Mesenchymal stem cell (in vitro differentiated cells and primary cell): ENCODE measurements at places on chromosomes 5 and 9.
A peak's percentile ranks its signal among the peaks of the same experiment; 100 is the strongest.

DNA sequence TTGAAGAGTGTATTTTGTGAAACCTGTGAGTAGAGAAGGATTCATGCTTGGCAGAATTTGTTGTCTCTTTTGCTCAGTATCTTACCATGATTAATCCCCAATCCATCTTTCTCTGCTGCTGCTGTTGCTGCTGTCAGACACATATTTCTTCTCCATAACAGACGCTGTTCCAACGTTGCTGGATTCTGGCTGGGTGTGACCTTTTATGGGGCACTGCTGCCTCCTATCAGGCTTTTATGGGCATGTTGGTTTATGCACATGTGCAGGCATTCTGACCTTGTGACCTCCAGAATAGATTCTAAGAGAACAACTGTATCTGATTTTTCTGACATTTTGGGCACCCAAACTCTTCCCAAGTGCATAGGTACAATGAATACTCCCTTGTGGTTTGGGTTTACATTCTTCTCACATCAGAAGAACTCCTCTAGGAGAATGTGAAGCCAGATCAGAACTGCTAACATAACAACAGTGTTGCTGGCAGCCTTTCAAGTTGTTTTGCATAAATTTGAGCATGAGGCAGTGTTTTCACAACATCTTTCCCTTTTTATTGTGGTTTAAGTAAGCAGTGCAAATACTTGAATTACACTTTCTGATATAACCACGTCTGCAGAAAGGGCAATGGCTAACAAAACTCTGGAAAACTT, 9.2 kb upstream of the ISL1 start:
- no peak for DNase-seq

- DNase-seq: no peak
Measured at GRCh38 chr5:134610725-134611124, 21.9 kb downstream of the SAR1B start.

- DNase-seq: no peak
Measured at GRCh38 chr9:126549246-126550006, 64.3 kb upstream of the LMX1B start.

DNA sequence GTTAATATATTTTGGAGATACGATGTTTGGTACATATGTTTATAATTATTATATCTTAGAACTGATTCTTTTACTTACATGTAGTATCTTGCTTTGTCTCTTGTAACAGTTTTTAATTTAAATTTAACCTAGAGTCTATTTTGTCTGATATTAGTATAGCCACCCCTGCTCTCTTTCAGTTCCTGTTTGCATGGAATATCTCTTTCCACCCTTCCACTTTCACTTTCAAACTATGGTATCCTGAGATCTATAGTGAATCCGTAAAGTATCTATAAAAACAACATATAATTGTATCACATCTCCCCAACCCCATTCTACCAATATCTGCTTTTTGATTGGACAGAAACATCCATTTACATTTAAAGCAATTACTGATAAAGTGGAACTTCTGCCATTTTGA, 7.2 kb downstream of the IRGM start:
- no peak for DNase-seq

DNA sequence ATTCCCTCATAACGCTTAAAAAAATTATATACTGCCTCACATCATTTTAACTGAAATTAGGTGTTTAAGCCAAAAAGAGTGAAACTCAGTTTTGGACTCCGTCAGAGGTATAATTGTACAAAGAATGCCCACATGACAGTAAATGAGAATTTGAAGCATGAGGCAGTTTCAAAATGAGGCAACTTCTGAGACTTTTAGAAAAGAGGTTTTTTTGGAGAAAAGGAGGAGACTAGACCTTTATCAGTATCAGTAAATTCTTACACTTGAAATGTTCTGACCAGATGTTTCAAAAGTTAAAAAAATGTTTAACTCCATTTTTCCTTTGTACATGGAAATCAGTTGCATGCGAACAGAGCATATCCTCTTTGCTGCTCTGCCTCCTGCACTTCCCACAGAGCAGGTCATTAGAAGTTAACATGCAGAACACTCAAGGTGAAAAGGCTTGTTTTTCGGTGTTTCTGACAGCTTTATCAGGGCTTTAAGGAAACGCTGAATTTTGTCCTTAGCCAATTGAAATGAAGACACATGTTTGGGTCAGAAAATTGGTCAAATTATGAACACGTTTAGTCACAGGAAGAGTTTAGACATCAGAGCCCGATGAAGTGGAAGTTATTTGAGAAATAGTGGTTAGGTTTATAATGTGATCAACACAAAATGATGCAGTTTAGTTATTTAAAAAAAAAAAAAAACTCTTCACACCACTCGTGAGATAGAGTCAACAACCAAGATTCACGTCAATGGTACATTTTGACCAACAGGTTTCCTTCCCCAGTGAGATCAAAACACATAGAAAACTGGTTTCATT, 59.5 kb downstream of the PIK3R1 start:
- no peak for DNase-seq

DNA sequence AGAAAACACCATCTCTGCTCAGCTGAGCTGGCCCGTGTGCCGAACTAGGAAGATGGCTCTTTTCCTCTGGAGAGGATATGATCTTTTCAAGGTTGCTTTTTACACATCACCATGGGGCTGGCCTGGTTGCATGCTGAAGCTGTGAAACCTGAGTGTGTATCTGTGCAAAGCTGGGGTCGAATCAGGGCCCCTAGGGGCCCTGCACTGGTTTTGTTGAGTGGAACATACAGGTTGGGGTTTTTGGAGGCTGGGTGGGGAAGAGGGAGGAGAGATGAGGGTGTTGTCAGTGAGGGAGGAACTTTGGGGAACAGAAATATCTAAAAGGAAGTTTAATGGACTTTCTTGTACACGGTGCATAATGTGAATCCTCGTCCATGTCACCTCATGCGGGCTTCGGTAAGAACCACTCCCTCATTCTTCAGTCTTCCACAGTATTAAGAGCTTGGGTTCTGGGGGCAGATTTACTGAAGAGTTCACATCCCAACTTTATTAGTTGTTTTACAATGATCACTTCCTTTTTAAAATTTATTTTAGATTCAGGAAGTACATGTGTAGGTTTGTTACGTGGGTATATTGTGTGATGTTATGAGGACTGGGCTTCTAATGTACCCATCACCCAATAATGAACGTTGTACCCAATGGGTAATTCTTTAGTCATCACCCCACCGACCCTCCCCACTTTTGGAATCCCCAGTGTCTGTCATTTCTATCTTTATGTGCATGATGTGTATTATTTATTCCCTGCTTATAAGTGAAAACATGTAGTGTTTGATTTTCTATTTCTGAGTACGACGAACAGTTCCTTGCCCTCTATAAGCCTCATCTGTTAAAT, 238.2 kb downstream of the NR3C1 start:
- no peak for DNase-seq

DNA sequence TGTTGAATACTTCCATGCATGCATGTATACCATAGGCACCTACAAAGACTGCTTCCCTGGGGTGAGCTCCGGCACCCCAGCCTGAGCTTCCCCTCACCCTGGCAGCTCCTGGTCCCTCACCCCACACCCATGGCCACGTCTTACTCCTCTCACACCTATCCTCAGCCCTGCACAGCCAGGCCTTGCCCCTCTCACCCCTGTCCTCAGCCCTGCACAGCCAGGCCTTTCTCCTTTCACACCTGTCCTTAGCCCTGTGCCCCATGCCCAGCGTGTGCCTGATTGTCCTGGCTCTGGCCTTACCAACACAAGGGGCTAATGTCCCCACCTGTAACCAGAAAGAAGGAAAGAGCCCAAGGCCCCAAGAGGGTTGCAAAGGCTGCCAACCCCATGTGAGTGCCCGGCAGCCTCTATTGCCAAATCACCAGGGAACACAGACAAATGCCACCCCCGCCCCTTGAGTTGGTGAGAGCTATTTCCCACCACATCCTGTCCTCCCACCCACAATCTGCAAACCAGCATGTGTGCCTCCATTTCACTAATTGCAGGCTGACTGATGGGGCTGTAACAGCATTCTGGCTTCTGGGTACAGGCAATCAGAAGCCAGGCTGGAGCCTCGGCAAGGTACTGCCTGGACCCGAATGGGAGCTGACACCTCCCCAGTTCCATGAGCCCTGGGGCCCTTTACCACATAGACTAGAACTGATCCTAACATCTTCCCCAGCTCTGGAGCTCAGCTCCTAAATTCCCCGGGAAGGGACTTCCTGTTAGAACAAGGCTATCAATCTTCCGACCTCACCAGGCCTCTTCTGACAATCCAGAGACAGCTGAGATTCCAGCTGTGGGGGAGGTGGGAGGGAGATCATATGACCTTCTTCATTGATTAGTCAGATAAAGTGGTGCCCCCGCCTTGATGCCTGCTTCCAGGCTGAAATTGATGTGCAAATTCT, 78.2 kb downstream of the FAM114A2 start:
- peak; percentile 27 for DNase-seq

GRCh38 chr9:136012651-136013050, 51.5 kb upstream of the UBAC1 start:
- no peak for DNase-seq

- DNase-seq: no peak
Measured at GRCh38 chr5:149024943-149025342, 37.9 kb downstream of the SH3TC2 start.

DNA sequence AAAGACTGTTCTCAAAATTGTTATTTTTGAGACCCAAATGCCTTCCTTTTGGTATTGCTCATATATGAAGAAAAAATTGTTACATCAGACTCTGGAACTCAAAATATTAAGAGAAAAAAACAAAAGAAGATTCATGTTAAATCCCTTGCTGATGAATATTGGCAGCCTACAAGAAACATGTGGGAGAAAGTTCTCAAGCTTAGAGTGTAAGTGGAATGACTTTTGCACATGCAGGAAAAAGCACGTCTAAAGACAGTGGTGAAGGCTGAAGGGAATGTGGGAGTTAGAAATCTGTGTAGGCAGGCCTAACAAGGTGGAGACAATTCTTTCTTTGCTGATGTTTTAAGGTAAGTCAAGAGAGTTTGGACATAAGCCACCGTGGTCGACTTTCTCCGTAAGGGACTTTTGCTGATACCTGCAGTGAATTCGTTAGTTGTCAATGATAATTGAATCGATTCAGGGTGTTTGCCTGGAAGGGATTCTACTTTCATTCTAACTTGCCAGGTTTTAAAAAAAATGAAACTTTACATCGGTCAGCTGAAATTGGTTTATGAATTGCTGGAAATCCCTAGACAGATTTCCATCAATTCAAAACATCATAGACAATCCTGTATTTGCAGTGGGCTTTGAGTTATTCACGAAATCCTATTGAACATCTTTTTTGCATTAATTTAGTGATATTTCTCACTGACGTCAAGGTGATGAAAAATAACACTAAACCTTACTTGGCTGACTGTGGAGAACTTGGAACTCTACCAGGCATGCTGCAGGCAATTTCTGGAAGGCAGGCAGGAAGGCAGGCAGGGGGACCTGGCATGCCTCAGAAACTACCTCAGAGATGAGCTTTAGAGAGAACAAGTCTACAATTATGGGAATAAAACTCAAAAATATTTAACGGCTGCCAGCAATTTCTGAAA, 359.1 kb upstream of the ADAMTSL1 start:
- no peak for DNase-seq

GRCh38 chr9:38164659-38165221, 95.7 kb upstream of the SHB start:
- no peak for DNase-seq

DNA sequence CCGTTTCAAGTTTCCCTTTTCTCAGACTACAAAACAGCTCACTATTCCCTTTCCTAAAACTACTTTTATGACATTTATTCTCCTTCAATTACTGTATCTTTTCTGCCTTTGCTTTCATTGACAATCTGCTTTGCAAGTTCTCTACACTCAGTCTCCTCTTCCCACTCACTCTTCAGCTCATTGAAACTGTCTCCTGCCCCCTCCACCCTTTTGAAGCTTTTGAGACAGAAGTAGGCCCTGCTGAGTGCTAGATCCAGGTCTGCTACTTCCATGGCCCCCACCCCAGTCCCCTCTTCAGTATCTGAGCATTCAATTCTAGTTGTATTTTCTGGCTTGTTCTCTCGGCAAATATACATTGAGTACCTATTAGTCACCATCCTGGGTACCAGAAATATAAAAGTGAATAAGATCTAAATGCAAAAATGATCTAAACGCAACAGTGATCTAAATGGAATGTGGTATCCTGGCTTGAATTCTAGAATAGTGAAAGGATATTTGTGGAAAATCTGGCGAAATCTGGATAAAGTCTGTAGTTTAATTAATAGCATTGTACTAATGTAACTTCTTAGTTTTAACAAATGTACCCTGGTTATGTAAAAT, 58.4 kb downstream of the OR2K2 start:
- no peak for DNase-seq

GRCh38 chr5:148844433-148845280, 18.2 kb downstream of the ADRB2 start:
- no peak for DNase-seq

GRCh38 chr9:101970609-101971008, 232.2 kb upstream of the GRIN3A start:
- DNase-seq: no peak

GRCh38 chr9:18474783-18475182, 830 bp downstream of the ADAMTSL1 start:
- no peak for DNase-seq

GRCh38 chr5:150255659-150256409, 33.7 kb downstream of the CAMK2A start:
- peak; percentile 35 for DNase-seq

DNA sequence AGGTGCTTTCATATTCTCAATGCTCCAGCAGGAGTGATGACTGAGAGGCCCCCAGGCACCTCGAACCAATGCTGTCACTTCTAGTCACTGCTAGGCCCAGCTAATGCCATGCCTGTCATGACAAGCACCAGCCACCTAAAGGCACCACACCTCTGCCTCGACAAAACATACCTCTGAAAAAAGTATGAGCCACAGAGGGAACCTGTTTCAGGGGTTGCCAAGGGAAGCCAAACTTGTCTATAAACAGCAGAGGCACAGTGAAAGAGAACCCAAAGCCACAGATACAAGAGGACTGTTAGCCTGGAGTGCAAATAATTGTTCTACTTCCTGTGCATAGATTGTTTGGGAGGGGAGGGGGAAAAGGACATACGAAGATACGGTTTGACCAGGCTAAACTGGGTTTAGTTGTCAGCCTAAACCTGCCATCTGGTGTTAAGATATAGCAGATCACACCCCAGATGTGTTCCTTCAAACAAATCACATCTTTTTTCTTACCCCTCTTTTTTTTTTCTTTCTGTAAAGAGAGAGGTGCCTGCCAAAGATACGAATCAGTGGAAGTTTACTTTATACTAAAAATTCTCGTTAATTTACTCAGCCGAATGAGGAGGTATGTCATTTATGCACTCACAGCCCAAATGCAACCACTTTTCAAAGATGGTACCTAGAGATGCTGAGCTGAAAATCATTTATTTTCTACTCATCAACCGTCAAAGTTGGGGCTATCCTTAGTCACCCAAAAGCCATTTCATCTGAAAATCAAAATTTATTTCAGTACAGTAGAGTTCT, 45.7 kb downstream of the BNC2 start:
- DNase-seq: peak; percentile 67
